KG1 (cell line): ENCODE measurements at places on chromosomes 6 and 20.

DNA sequence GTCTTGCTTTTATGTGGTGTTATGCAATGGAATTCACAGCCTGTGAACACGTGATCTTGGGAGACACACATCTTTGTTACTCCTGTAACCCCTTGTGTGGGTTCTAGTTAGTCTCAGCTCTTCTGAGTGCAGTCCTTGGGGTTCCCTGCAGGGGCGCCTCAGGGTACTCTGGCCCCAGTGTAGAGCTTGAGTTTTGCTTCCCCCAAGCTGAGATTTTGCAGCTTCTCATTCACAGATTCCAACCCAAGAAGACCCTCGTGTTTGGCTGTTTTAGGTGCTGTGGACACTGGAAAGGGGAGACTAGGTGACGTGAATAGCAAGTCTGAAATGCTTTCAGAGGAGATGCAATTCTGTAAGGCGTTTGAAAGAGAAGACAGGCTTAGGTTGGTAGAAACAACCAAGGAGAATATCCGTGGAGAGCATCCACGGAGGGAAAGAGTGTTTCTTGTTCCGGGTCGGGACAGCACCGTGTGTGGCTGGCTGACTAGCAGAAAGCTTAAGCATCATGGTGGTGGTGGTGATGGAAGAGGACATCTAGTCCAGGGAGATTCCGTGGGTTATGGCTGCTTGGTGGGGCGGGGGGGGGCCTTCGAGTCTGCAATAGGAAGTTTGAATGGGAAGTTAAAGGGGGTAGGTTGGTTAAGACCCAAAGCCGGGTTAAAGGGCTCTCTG, 30.1 kb downstream of the DUSP22 start:
- DNase-seq, result no peak

- DNase-seq, result peak; percentile 97
These were observed at the start of gene PARD6B for GRCh38 chr20:50731055-50731929. TSS of gene PARD6B (plus strand) at chr20:50731580. CDS start at chr20:50731787, 207 bp downstream.

DNA sequence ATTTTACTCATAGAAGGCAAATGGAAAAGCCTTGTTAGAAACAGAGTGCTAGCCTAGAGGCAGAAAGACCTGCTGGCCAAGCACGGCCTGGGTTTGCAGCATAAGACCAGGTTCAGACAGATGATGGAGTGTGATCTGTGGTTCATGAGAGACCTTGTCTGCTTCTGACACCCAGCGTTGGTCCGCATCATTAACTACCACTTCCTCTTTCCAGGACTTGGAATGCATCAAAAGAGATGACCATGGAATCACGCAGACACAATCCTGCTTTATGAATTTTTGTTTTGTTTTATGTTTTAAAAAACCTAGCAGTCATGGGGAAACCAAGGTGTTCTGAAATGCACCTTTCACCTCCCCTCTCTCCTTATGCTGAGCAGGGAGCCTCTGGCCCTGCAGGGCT, 76.8 kb upstream of the SYNDIG1 start:
- no peak for DNase-seq

- DNase-seq, result no peak
These were observed 7.6 kb downstream of the GLP1R start for GRCh38 chr6:39056191-39056590.

DNA sequence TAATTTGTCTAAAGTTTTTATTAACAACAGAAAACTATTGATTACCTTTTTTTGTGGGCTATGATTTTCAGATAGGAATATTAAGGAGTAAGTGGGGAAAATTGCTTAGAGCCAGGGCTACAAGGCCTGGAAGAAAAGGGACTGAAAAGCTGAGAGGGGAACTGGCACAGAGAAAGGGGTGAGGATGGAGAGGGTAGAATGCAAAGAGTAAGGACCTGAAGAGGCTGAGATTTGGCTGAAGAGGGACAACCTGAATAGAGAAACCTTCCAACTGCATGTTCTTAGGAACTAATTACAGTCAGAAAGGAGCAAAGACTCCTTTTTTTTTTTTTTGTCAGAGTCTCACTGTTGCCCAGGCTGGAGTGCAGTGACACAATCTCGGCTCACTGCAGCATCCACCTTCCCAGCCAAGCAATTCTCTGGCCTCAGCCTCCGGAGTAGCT, 16.7 kb downstream of the BTN2A1 start:
- DNase-seq, result no peak

DNA sequence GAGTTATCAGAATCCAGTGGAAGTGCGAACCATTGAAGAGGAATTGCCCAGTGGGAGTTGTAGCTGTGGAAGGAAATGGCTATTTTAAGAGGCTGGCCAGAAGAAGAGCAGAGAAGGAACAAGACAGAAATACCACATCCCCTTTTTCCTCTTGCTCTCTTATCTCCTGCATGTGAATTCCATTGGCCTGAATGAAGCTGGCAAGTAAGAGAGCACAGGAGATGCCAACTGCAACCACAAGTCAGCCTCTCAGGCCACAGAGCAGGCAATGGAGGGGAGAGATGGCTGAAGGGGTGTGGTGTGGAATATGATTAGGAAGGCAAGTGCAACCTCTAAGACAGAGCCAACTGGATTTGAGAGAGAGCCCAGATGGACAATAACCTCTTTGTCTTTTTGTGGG, 362.7 kb upstream of the IMPG1 start:
- DNase-seq, result no peak

DNA sequence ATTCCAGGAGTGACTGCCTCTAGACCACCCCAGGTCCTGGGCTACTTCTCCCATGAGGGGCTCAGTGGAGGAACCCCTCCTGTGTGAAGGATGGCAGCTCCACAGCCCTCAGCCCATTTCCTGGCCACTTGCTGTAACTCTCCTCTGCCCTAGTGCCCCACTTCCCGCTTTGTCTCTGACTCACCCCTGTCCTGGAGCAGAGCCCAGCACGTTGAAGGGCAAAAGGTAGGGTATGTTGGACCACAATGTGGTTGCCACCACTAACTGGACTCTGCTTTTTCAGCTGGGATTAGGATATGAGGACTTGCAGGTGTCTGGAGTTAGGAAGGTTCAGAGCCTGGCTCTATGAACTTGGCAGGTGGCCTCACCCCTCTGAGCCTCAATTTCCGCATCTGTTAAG, 2.4 kb downstream of the MYBL2 start:
- no peak for DNase-seq

- DNase-seq, result no peak
These were observed 19.8 kb downstream of the SDC4 start for GRCh38 chr20:45328451-45328850.

DNA sequence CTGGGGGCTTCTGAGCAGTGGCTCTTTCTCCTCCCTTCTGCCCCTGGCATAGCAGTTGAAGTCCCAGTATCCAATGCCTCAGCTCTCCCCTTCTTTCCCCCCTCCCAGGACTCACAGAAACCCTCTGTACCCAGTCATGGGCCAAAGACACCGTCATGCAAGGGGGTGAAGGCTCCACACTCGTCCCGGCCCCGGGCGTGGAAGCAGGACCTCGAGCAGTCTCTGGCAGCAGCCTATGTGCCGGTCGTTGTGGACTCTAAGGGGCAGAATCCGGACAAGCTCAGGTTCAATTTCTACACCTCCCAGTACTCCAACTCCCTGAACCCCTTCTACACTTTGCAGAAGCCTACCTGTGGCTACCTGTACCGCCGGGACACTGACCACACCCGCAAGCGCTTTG, 10.4 kb upstream of the GUCA1A start:
- no peak for DNase-seq
